ENCODE measurements at places on chromosomes 4 and X. TPM values are rescaled to one million over a fixed set of nuclear protein-coding genes. Genes with fewer than 3 reads are reported as not detected.

DNA sequence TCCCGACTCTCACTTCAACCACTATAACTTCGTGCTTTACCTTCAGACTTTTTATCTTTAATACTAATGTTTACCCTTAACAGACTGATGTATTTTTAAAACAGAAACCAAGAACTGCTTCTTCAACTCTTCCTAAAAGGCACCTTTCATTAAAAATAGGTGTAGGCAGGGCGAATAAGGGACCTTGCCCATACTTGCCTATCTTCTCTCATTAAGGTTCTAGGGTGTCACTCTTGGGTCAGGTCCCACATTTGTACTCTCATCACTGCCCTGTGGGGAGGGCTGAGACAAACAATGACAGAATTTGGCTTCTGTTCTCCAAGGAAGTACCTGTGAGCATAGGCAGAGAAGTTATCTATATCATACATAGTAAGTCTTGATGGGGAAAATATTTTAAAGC lies 69.7 kb downstream of the ANKRD50 start:
- no peaks in the 10 kb centered on the region for H3K36me3 ChIP-seq
- no peak for DNase-seq
- H3K27ac ChIP-seq, result no peak overlapping the region
- no peaks in the 10 kb centered on the region for H3K27me3 ChIP-seq

- no peak for DNase-seq
- no peaks in the 10 kb centered on the region for H3K27me3 ChIP-seq
- H3K4me1 ChIP-seq, result no peaks in the 10 kb centered on the region
- H3K27ac ChIP-seq, result no peak overlapping the region
- no peaks in the 10 kb centered on the region for H3K36me3 ChIP-seq
These were observed 860.2 kb downstream of the FSTL5 start for GRCh38 chr4:161303551-161303950.

UCHL1 gene
- 1.9 TPM for total RNA-seq

GRCh38 chrX:113001836-113002235 lies 161.2 kb upstream of the AMOT start:
- H3K27ac ChIP-seq, result no peak overlapping the region
- H3K4me1 ChIP-seq, result peaks cover 12% of the 10 kb centered on the region
- peaks cover 19% of the 10 kb centered on the region for H3K27me3 ChIP-seq
- no peak for DNase-seq
- H3K4me3 ChIP-seq, result no peak overlapping the region

- H3K4me1 ChIP-seq, result peaks cover 9% of the 10 kb centered on the region
- no peak overlapping the region for H3K4me3 ChIP-seq
- H3K36me3 ChIP-seq, result no peaks in the 10 kb centered on the region
- no peak for DNase-seq
- H3K27ac ChIP-seq, result no peak overlapping the region
These were observed 1.1 kb upstream of the BDH2 start for GRCh38 chr4:103100691-103101090.

GRCh38 chr4:155445306-155445705 lies 68.5 kb upstream of the MAP9 start:
- no peaks in the 10 kb centered on the region for H3K4me1 ChIP-seq
- no peak overlapping the region for H3K27ac ChIP-seq
- peaks cover 18% of the 10 kb centered on the region for H3K27me3 ChIP-seq
- no peak for DNase-seq

Data from natural killer cell treated with Interleukin-12 subunit alpha and Interleukin-12 subunit beta and Interleukin-15 and Interleukin-18, amount 100 ng/mL, for 72 hours (primary cell).